Cardiac muscle cell (in vitro differentiated cells and primary cell): ENCODE measurements at places on chromosomes 4 and X. TPM values are rescaled to one million over a fixed set of nuclear protein-coding genes. Genes with fewer than 3 reads are reported as not detected.

Gene MAGEA2
- total RNA-seq: 0.14 TPM in 1 of 2 replicates, not detected in the other

Gene MUC7
- total RNA-seq: not detected in 2 replicates

Gene FANCB
- 0.49 and 1.3 TPM in 2 replicates for total RNA-seq

Gene P2RY4
- total RNA-seq: 0.09 TPM in 1 of 2 replicates, not detected in the other

Gene CT55
- total RNA-seq: not detected in 2 replicates
